ENCODE measurements at places on chromosomes 3 and 15.

- DNase-seq, result no peak
Observed at GRCh38 chr15:99717161-99718009, 15.9 kb downstream of the LYSMD4 start.

GRCh38 chr15:88630798-88631463, 7.9 kb upstream of the ISG20 start:
- DNase-seq, result no peak

DNA sequence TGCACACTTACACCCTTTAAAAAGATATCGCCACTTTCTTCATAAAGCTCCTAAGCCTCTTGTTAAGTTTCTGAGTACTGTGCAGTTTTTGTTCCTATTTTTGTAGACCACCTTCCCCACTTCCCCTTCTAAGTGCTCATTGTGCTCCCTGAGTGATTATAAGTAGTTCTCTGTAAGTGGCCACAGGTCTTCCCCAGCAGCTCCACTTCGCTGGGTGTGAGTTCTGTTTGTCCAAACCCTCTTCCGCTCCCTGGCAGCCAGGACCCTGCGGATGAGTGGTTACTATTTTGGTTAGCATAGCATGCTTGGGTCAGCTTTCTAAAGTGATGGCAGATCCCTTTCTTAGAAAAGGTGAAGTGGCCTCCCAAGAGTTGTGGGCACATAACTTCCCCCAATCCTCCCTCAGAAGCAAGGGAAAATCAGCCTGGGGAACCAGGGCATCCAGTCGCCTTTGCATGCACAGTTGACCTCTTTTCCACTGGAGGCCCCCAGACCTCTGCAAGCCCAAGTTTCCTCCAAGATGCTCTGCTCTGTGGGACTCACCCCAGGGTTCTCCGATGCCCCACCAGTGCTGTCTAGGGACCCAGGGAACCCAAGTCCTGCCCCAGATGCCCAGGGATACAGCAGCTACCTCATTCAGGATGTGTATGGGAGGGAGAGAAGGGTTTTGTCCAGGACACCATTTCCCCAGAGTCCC, 69.6 kb downstream of the ATP10A start:
- no peak for DNase-seq

DNA sequence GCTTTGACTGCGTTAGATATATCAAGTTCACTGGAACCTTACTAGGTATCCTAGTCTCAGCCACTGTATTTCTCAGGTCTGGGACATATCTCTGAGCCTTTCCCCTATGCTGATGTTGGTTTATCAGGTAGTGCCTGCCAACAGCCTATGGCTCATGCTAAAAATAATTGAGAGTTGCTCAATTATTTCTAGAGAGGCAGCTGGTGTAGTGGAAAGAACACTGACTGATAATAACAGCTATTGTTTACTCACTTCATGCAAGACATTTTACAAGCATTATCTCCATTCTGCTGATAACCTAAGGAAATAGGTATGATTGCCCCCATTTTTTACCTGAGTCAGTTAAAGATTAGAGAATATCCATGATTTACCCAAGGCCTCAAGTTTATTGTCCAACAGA, 231.4 kb downstream of the LRRN1 start:
- DNase-seq, result no peak

- no peak for DNase-seq
Observed at GRCh38 chr15:98794211-98794610, 145.9 kb downstream of the IGF1R start.

DNA sequence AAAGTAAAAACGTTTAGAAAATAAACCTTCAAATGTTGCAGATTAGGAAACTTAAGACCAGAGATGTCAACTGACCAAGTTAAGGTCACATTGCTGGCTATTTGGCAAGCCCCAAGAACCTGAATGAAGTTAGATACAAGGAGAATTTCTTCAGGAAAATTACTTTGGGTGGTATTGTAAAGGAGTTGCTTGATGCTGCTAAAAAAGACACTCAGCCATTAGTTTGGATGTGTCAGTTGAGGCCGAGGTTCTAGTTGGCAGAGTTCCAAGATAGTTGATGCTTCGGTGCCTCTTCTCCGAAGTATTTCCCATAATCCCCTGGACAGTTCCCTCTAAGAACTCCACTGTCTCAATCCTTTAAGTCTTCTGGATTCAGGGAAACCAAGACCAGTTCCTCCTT, 24.3 kb downstream of the SIAH2 start:
- DNase-seq, result no peak

DNA sequence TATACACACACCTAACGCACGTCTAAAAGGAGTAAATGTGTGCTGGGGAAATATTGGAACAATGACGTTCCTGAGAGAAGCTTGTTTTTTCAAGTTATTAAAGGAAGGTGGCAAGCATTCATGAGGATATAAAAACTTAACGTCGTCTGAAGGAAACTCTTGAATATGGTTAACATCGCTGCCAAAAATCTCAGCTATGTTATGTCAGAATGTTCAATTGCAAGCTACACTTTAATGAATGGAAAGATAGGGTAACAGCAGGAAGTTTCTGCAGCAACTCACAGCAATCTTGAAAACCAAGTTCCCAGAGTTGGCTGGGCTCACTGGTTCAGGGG, 54.3 kb upstream of the MEF2A start:
- DNase-seq, result no peak

DNA sequence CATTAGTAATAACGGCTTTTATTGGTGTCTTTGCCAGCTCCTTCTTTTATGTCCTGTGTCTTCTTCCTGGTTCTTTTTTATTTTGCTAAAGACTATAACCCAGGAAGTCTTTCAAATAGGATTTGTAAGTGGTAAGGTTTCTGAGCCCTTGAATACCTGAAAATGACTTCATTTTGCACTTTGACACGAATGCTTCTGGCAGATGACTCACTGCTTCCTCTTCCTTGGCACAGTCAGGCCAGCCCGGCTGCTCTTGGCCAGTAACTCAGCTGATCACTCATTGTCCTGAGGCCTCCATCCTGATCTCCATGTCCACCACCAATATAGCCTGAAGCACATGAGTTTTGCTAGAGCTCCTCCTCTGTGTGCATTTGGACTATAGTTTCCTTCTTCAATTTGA, 48.7 kb upstream of the NR2E3 start:
- no peak for DNase-seq

DNA sequence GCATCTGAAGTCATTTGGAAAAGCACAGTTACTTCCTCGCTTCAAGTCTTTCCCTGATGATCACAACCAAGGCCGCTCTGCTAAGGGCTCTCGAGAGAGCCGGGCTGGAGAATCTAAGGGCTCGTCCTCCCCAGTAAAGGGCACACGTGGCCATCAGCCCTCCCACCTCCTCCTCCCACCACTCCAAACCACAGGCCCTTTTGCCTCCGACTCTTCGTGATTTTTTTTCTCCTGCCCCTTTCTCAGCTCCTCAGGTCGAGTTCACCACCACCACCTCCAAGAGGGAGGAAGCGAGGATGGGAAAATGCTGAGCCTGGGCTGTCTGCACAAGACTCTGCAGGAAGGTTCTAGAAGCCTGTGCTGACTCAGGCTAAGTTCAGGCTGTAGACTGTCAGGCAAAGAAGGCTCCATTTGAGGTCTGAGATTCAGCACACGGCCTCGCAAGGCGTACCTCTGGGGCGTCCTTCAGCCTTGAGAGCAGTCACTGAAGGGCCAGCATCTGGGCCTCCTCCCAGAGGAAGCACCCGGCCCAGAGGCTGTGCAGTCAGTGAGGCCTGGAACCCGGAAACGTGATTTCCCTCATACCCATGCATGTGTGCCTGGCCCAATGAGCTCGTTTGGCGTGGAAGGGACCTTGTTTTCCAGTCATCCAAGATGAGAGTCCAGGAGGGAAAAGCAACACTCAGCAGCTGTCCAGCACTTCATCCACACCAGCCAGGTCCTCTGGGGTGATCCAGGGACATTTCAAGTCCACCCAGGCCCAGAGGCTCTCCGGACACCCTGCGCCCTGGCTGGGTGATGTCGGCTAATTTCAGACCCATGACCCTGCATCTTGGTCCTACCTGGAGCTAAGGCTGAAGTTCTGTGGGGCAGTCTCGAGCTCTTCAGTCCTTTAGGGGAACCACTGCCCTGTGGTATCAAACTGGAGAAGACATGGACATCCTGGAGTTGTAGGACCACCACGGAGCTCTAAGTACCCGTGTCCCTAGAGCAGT, 196.8 kb downstream of the XXYLT1 start:
- no peak for DNase-seq

- no peak for DNase-seq
Observed at GRCh38 chr3:99949956-99950670, 132.5 kb downstream of the CMSS1 start.

GRCh38 chr3:133663569-133664313, 2.0 kb upstream of the TOPBP1 start:
- DNase-seq, result no peak

DNA sequence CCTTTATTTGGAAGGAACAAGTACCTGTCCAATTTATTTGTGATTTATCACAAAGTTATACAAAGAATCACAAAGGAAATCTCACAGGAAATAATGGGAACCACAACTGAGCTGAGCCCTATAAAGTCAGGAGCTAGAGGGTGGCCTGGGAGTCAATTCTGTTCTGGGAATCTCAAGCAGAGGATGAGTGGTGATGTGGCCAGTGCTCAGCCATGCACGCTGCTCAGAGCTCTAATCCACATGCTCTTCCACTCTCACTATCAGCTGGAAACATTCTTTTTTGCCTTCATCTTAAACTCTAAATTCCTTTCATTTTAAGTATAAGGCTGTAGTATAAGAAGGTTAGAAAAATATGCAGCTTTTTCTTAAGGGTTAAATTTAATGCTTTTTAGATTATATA, 36.6 kb downstream of the UACA start:
- DNase-seq, result no peak

GRCh38 chr3:15845475-15845874, 47.7 kb upstream of the ANKRD28 start:
- DNase-seq, result no peak
